Breast epithelium (tissue), 4 donors: ENCODE measurements at places on chromosomes 12 and 14. TPM values are rescaled to one million over a fixed set of nuclear protein-coding genes. Genes with fewer than 3 reads are reported as not detected.

DNA sequence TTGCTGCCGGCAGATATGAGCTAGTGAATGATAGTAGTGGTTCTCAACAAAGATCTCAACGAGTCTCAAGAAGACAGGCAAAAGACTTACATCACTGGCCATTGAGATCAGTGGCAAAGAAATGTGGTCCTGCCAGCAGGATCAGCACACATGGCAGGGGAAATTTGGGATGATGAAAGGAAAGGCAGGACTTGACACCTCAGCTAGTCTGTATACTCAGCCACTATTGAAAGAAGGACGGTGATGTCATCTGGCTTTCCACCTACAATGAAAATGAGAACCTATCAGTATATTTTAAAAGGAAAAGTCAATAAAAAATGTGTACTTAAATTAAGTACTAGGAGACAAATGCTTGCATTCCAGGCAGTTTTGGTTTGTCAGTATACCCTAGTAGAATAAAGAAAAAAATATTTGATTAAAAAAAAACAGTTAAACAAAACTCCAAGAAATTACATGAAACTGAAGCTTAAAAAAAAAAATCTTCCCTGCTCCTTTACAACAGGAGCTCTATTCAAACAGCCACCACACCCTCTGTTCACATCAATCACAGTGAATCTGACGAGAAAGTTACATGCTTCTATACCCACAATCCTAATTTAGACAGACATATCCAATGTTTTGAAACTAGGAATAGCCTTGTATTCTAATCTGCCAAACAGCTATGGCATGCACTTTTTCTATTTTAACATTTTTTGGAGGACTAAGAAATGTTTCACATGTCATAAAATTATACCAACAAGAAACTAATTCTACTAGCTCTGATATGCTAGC, 34.9 kb downstream of the RAD9B start:
- no peak for DNase-seq

DNA sequence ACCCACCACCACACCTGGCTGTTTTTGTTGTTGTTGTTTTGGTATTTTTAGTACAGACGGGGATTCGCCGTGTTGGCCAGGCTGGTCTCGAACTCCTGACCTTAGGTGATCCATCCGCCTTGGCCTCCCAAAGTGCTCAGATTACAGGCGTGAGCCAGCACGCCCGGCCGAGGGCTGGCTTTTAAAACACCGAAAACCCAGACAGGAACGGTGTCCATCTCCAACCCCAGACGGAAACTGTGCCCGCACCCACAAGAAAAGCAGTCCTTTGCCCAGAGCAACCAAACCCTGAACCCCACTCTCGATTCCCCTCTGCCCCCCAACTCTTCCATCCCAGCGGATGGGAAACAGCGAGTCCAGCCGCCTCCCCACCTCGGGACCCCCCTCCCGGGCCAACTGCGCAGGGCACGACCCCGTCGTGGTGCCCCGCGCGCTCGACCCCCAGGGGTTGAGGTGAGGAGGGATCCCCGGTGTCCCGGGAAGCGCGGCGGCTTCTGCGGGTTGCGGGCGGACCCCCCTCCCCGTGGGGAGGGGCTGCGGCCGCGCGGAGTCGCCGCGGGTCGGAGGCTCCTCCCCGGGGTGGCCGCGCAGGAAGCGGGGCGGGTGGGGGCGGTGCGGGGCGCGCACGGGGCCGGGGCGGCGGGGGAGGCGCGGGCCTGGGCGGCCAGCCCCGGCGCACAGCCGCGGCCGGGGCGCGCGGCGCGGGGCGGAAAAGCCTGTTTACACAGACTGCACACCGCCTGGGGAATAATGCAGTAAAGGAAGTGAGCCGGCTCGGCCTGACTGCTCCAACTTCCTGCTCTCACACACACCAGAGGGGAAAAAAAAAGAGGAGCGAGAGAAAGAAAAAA, at the start of gene ELK3:
TSS of gene ELK3 (plus strand) at position 651 of the 851 bp plus-strand sequence.
- peak; percentile 51 for DNase-seq

Gene KRT6C
- not detected for total RNA-seq

DNA sequence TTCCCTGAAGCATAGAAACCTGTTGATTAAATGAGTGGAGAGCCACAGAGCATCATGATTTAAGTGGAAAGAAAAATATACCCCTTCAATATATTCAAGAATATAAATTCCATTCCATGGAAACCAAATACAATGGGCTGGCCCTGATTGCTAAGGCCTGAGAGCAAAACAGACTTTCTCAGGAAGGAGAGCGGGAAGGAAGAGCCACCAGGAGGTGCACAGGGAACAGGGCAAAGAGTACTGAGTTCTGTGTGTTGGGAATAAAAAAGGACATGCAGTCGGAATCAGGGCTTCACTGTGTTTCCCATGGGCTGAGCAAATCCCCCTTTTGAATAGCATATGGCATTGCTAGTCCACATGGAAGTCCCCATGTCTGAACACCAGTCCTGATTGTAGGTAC, 69.7 kb upstream of the PLEKHG3 start:
- DNase-seq: no peak

GRCh38 chr12:95820096-95820703, 29.6 kb upstream of the NTN4 start:
- no peak for DNase-seq

GRCh38 chr14:82562881-82563280, 1029.2 kb upstream of the SEL1L start:
- no peak for DNase-seq

- DNase-seq: no peak
Observed at GRCh38 chr14:67016856-67017255, 172.4 kb upstream of the GARIN2 start.

Gene RERG
- total RNA-seq: 60.0 TPM

- DNase-seq: no peak
Observed at GRCh38 chr12:104535369-104535768, 78.6 kb downstream of the CHST11 start.

Gene BDKRB1
- total RNA-seq: not detected

Gene NTF3
- total RNA-seq: 0.88 TPM

DNA sequence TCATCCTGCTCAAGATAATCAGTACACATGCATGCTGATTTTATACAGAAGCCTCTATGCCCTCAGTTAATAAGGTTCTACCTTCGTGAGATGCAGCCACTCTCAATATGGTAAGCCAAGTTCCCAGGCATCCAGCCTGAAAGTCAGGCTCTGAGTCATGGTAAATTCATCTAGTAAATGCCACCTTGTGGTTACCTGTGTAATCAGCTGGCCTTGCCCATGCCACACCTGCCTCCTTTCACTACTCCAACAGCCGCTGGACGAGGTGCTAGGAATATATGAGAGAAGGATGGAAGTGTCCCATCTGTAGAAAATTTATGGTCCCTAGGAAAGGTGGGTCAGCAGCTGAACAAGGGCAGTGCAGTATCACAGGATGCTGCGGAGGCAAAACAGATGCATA, 207.3 kb downstream of the SSPN start:
- DNase-seq: peak; percentile 71

GRCh38 chr12:124964836-124965462, 24.0 kb downstream of the DHX37 start:
- no peak for DNase-seq

Gene AHNAK2
- total RNA-seq: 46.7 TPM

DNA sequence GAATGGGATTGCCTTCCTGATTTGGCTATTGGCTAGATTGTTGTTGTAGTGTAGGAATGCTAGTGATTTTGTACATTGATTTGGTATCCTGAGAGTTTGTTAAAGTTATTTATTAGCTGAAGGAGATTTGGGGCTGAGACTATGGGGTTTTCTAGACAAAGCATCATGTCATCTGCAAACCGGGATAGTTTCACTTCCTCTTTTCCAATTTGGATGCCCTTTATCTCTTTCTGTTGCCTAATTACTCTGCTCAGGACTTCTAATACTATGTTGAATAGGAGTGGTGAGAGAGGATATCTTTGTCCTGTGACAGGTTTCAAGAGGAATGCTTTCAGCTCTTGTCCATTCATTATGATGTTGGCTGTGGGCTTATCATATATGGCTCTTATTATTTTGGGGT, 265.7 kb upstream of the MGAT4C start:
- DNase-seq: no peak

- no peak for DNase-seq
Observed at GRCh38 chr12:116969615-116970585, 59.1 kb downstream of the FBXW8 start.

DNA sequence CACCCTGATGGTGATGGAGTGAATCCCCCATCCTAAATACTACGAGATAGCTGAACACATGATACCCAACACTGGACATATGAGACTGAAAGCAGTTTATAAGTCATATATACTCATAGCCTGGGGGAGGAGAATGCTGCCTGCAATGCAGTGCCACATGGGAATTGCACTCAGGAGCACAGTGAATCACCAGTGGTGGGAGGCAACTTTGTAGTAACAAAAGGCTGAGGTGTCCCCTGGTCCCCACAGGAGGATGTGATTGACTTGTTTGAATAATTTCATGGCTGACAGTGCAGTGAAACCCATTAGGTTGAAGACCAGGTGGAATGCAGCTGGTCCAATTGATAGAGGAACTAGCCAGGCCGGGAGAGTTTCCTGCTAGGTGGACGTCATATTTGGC, 20.2 kb downstream of the CCDC38 start:
- DNase-seq: no peak

- DNase-seq: no peak
Observed at GRCh38 chr12:52178984-52179383, 12.8 kb downstream of the KRT80 start.
